ENCODE measurements at places on chromosomes 2 and 18.

- DNase-seq, result no peak
Measured at GRCh38 chr2:47008381-47009252, 93.0 kb upstream of the MCFD2 start.

DNA sequence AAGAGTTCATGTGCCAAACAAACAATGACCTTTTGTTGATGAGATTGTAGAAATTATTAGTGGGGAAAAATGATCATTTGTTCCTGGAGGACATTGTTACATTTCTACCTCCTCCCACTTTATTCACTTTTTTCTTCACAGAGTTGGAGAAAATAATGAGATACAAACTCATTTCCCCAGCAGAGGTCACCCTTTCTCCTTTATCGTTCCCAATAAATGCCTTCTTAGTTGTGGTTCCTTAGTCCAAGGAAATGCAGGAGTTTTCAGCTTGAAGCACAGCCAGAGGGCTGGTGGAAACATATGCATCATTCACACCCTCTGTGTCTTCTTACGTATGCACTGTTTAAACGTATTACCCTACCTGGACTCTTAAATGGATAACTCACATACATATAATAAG is 108.8 kb downstream of the SLC4A3 start:
- peak; percentile 47 for DNase-seq

DNA sequence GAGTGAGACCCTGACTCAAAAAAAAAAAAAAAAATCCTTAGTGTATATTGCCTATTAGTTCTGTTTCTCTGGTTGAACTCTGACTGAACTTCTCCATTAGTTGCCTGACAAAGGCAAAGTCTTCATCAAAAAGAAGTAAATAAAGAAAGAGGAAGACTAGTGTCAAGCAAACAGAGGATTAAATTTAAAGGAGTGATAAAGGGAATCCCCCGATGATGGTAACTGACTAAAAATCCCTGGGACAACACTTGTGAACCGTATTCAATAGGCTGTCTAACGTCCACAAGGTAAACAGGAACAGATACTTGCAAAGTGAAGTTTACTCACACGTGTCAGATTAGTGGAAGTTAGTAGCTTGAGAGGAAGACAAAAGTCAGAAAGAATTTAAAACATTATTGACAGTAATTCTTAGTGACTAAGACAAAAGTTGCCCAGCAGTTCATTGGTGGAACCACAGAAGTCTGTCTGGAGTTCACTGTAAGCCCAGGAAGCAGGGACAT is 26.2 kb upstream of the SPOPL start:
- peak; percentile 19 for DNase-seq

- DNase-seq, result no peak
Measured at GRCh38 chr18:45408218-45408617, 207.1 kb upstream of the SLC14A2 start.

DNA sequence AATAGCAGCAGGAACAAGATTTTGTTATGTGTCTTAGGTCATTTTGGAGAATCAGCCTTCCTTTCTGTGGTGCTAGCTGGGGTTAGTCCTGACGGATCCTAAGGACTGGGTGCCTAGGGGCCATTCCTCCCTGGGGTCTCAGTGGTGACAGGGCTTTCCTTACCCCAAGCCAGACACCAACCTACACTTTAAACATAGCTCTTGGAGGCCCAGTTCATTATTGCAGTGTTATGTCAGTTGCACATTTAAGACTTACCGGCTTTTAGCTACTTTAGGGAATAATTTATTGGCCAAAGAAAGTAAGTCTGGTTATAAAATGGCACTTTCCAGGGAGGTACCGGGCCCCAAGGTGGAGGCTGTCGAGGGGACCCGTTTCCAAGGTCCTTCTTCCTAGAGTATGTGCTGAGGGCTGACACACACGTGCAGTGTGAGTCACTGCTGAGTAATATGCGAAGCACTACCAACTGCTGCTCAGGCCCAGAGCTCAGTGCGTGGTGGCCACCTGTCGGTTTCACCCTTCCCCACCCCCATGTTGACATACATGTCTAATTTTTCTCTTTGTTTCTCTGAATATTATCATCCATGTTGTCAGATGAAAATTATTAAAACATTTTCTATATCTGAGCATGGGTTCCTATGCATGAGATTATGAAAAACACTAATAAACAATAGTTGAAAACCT is 37.0 kb upstream of the GRHL1 start:
- no peak for DNase-seq

DNA sequence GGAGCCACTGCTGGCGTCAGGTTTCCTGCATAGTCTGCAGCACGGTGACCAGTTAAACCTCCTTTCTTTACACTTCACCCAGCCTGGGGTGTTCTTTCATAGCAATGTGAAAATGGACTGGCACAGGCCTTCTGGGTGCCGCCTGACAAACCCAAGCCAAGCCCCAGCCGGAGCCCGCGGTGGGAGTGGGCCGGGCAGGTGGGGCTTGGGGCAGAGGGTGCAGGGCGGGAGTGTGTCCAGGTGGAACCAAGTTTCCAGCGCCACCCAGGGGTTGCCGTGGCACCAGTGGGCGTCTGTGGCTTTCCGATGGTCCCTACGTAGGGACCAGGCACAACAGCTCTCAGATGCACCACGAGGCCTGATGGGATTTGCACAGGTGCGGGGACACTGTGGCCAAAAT is 75.8 kb downstream of the RTP5 start:
- no peak for DNase-seq

GRCh38 chr18:7164323-7165004 is 46.9 kb upstream of the LAMA1 start:
- DNase-seq, result no peak

GRCh38 chr2:190342611-190343010 is 778 bp upstream of the INPP1 start:
- no peak for DNase-seq

GRCh38 chr2:127968610-127969339 is 59.1 kb downstream of the SAP130 start:
- DNase-seq, result no peak

GRCh38 chr18:47800248-47800647 is 130.2 kb downstream of the SMAD2 start:
- no peak for DNase-seq

- no peak for DNase-seq
Measured at GRCh38 chr18:26705757-26706156, 157.4 kb upstream of the KCTD1 start.

- DNase-seq, result no peak
Measured at GRCh38 chr2:146523196-146523595, 1321.6 kb upstream of the ACVR2A start.

DNA sequence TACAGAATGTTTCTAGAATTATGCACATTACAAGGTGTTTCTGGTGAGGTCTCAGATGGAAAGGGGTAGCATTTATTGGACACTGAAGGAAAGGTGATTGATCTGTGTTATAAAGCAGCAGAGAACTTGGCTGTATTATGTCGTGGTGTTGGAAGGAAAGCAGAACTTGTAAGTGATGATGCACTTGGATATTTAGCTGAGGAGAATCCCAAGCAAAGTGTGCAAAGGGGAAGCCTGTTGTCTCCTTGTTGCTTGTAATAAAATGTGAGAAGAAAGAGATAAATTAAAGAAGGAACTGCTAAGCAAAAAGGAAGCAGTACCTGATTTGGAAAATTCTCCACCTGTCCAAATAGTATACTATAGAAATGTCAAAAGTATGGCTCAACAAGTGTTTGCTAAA is 12.2 kb upstream of the SCYGR5 start:
- peak; percentile 56 for DNase-seq

DNA sequence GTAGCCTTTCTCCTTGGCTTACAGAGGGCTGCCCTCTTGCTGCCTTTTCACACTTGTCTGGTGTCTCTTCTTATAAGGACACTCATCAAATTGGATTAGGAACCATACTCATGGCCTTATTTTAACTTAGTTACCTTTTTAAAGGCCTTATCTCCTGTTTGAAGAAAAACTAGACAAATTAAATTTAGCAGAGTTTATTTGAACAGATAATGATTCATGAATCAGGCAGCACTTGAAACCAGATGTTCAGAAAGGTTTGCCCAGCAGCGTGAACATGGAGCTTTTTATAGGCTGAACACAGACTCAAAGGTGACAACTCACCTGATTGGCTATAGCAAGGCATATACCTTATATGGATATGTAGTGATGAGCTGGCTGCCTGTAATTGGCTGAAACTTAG is 238.0 kb downstream of the GULP1 start:
- DNase-seq, result no peak

DNA sequence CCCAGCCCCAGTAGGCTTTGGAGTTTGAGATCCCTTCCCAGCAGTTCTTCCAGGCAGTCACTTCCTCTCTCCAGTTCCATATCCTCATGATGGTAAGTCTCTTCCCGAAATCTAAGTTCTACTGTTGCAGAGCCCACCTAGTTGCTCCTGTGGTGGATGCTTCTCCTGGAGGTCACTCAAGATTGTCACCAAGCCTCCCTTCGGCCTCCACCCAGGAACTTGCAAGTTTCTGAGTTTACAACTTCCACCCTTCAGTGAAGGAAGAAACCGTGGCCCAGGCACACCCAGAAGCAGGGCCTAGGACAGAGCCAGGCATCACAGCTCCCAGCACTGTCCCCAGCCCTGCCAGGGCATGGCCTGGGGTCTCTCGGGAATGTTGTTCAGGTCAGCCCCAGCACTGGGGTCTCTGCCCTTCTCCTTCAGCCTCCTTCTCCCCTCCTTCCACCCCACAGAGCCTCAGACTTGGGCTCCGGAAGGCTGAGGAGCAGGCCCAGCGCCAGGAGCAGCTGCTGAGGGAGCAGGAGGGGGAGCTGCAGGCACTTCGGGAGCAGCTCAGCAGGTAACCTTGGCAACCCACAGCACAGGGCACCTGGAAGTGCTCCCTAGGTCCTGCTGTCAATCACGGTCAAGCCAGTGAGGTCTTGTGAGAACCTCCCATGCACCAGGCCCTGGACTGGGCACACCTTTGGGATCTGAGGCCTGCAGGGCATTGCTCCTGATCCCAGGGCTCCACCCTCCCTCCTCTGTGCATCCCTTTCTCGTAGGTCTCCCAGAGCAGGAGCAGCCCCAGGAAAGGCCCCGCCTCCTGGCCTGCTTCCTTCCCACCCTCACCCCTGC is 7.1 kb downstream of the RUFY4 start:
- DNase-seq, result no peak

DNA sequence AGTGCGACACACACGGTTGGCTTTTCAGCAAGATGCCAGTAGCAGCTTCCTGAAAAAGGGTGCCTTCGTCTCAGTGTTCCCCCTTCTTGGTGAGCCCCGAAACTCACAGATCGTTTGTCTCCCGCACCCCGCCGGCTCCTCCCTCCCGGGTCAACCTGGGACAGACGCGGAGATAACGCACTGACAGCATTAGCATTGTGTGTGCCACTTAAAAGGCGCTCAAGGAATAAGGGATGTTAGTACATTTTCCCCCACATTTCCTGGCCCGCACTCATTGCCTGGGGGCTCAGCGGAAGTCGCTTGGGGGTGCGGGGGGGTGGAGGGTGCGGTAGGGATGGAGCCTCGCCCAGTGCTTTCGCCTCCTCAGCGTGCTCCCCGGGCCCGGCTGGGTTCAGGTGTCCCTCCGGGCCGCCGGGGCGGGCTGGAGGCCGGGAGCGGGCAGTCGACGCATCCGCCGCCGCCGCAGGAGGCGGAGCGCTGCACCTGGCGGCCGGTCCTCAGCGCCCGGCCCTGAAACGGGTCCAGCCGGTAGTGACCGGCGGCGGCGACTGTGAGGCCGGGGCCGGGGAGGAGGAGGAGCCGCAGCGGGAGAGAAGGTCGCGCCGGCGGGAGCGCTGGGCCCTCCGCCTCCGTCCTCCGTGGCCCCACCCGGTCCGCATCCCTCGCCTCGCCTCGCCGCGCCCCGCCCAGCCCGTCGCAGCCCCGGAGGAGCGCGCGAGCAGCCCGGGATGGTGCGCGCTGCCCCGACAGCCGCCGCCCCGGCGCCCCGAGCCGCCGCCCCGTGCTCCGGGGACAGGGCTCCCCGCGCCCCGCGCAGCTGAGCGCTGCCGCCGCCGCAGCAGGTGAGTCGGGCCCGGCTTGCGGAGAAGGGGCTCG is at the start of gene MFSD6:
Gene MFSD6, plus strand, starts transcription at position 694 of the 876 bp plus-strand sequence. CDS start 27,675 bp downstream, outside the sequence.
- DNase-seq, result peak; percentile 42

- no peak for DNase-seq
Measured at GRCh38 chr18:3900327-3900726, 450.4 kb downstream of the TGIF1 start.

- DNase-seq, result peak; percentile 20
Measured at GRCh38 chr18:44771956-44772917, 91.5 kb downstream of the SETBP1 start.

- DNase-seq, result no peak
Measured at GRCh38 chr18:67514465-67514864, 2.1 kb downstream of the DSEL start.

- DNase-seq, result no peak
Measured at GRCh38 chr2:158732573-158733429, 62.3 kb upstream of the DAPL1 start.

- DNase-seq, result no peak
Measured at GRCh38 chr18:40371673-40372072, 1583.4 kb upstream of the PIK3C3 start.

DNA sequence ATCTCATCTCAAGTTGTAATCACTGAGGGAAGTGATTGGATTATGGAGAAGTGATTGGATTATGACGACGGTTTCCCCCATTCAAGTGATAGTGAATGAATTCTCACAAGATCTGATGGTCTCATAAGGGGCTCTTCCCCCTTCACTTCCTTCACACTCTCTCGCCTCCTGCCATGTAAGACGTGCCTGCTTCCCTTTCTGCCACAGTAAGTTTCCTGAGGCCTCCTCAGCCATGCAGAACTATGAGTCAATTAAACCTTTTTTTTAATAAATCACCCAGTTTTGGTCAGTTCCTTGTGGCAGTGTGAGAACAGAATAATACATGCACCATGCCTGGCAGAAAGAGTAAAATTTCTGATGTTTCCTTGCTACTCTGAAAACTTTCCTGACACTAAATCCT is 36.6 kb downstream of the CEP68 start:
- no peak for DNase-seq

Data from suppressor macrophage (primary cell).